ENCODE measurements at places on chromosomes 6 and 20.

- DNase-seq, result no peak
Measured at GRCh38 chr20:53439616-53440015, 154.0 kb downstream of the ZNF217 start.

- no peak for DNase-seq
Measured at GRCh38 chr6:166540631-166541331, 45.7 kb downstream of the RAMACL start.

DNA sequence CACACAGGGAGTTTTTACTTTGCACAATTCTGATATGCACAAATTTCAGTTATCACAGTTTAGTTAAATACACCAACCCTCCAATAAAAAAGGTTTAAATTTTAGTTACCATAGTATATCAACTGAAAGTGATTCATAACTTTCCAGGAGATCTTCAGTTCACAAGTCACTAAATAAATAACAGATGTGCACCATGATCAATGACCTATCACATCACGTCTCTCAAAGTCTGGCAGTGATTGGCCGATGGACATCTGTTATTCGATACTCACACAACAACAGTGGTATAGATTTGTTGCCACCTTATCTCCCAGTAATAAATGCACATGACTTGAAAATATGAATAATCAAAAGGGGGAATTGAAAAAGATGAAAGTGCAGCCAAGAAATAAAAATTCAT lies 66.8 kb upstream of the PTCHD4 start:
- no peak for DNase-seq

DNA sequence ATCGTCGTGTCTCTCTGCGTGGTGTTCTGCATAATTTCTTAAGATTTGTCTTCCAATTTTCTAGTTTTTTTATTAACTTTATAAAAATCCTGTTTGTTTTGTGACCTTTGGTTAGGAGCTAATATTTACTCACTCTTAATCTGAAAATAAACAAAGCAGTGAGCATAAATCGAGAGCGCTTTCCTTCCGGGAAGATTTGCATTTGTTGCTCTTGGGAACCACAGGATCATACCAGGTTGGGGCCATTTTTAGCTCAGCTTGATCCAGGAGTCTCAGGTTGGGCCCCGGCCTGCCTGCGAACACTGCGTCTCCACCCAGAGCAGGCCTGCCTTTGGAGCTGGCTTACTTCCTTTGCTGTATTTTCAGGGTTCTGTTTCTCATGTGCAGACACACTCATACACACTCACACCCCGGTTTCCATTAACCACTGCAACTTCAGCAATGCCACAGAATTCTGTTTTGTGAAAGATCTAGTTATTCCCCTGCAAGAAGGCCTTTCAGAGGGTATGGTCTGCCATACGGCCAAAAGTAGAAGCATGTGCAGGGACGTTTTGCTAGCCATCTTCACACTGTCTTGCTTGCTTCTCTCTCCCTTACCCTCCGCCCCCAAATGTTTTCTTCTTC lies 17.3 kb downstream of the BPHL start:
- peak; percentile 76 for DNase-seq

GRCh38 chr20:44742304-44743079 lies 3.2 kb upstream of the KCNK15 start:
- DNase-seq, result no peak

DNA sequence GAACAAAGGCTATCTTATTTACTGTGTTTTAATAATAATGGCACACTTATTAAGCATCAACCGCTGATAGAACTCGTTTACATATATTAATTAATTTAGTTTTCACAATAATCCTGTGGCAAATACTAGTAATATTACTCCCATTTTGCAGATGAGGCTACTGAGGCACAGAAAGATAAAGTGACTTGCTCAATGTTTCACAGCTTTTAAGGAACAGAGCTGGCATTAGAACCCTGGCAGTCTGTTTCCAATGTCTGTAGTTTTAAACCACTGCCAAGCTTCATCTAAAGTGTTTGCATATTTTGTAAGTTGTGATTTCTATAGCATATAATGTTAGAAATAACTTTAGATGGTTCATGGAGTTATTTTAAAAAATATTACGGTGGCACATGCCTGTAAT lies 38.4 kb upstream of the LRRC1 start:
- no peak for DNase-seq

DNA sequence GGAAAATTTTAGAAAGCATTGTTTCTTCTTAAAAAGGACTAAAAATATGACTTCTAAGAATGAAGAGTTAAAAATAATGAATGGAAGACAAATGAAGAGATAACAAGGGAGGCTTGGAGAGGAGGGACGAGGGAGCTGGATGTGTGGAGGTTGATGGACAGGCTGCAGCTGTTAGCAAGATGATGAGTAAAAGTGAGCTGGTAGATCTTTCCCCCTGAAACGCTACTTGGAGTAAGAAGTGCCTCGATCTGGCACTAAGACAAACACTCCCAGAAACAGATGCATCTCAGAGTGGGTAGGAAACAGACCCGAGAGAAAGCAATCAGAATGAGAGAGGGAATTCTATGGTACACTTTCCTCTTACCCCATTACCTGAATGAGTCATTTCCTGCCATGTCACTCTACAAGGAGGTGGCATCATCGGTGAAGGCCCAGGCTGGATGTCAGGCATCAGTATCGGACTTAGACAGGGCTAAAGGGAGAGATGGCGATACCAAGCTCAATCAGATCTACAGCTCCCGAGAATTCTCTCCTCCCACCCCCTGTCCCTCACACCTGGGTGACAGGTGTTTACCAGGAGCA lies 154.1 kb upstream of the BMP2 start:
- DNase-seq, result no peak

DNA sequence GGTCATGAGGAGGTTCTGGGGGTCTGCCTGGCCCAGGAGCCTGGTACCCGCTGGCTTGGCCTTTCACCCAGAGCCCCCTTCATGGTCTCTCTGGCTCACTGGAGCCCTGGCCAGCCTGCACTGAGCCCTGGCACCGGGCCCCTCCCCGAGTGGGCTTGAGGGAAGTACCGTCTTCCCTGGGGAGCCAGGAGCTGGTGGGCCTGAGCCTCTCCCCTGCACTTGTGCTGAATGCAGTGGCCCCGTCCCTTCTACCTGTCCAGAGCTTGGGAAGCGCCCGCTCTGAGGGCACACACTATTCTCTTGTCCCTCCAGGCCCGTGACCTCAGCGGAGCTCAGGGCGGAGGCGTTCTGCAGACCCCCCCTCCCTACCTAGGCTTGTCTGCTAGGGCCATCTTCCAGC lies 62.2 kb downstream of the TCP11 start:
- DNase-seq, result no peak

DNA sequence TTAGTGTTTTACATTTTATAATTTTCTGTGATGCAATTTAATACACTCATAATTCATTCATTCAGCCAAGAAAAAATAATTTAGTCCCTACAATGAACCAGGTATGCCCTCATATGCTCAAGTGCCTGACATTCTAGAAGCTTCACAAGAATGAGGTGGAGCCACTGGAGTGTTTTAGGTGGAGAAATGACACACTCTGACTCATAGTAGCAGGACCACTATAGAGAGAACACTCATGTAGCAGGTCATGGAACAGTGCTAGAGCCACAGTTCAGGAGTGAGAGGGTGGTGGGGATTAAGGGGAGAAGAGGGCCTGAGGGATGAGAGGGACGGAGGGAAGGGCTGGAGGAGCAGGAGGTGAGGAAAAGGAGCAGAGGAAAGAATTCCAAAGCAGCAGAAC lies 1.4 kb upstream of the HLA-G start:
- no peak for DNase-seq

GRCh38 chr6:11514672-11515071 lies 22.9 kb upstream of the TMEM170B start:
- no peak for DNase-seq

DNA sequence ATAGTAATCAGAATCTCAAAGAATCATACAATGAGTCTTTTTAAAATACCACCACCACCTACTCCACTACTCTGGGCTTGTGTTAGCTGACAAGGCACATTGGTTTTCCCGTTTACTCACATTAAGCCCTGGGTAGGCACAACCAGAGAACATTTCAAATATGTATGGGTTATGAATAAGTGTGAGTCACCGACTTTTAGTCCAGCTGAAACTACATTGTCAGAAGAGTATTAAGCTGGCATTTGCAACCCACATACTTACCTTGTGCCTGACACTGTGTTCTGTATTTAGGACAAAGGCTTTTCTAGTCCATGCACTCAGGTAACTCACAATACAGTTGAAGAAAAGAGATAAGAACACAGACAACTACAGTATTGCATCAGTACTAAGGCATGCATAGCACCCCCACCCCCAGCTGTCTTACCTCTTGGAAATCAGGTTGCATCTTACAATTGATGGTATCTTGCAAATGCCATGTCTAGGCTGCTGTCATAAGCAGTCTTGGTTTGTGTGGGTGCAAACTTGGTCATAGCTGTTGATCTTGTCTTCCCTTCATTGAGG lies 40.3 kb upstream of the AHI1 start:
- DNase-seq, result no peak

DNA sequence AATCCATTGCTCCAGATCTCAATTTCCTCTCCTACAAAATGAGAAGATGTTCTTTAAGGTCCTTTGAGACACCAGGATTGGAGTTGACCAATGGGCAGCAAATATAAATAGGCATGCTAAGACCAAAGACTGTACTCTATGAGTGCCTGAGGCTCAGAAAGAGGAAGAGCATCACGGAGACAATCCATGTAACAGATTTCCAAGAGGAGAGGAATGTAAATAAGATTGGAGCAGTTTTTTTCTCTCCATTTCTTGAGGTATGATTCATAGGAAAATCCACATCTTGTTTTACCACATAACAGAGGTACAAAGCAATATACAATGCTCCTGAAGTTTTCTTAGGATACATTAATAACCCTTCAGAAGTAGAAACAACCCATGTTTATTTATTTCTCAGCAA lies 109.8 kb downstream of the UBE3D start:
- DNase-seq, result no peak

DNA sequence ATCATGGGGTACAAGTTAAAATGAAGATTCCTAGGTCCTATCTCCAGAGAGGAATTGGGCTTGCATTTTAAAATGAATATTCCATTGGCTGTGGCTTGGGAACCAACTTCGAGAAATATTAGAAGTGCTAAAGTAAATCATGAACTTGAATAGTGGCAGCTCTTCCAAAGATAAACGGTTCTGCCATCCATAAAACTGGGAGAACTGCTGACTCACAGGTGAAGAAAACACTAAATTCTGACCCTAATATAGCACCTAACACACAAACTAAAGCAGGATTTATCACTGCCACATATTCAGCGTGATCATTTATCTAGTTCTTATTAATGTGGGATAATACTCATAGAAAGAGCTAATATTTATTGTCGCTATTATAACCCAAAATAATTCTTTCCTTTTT lies 508.1 kb upstream of the ID4 start:
- DNase-seq, result no peak

DNA sequence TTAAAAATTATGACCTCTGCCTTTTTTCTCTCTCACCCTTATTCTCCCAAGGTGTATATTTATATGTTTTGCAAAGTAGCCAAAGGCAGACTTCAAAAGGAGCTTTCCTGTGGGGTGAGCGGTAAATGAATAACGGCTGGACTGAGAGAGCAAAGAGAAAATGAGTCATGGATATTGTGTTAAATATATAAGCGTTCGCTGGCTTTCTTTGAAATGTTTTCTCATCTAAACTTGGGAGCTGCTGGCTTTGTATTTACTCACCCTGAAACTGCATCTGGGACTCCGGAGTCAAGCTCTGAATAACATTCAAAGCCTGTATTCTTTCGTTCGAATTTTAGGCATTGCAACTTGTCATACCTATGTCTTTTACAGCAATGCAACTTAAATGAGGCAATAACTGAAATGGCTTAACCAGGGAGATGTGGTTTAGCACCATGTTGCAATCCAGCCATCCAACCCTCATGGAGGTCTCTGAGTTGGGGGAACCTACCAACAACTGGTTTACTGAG lies 32.0 kb downstream of the ATXN1 start:
- no peak for DNase-seq

DNA sequence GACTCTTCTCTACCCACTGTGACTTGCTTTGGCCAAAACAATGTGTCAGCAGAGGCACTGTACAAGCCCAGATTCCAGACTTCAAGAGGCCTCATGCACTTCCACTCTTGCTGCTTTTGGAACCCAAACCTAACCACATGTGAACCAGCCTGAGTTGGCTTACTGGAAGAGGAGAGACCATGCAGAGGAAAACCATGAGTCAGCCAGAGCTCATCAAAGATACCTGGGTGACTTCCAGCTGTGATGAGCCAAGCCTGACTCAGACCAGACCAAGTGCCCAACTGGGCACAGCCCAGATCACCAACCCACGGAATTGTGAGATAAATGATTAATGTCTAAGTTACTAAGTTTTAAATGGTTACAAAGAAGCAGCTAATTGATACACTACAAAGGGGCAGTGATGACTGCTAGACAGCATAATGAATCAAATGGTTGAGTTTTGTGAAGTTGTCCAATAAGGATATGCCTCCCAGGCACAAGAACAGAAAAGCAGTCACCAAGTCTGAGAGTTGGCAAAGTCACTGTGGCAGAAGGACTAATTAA lies 16.2 kb upstream of the BEND6 start:
- no peak for DNase-seq

DNA sequence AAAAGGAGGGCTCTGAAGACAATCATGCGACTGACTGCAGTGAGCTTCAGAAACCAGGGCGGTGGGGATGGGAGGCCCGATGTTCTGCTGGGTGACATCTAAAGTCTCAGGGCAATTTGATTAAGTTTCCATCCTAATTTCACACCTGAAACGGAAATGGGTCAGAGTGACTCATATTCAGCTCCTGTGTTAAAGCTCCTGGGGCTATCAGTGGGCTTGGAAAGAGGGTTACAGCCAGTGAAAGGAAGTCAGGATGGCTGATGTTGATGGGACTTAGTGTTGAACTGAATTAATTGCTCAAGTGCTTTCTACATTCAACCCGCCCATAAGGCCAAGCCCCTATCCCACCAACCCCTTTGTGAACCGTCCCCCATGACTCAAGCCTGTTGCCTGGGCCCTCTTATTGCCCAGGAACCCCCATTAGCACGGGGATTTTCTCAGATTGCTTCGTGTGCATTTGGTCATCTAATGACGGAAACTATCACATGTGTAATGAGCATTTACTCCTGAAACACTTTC lies 47.1 kb upstream of the TBC1D7 start:
- DNase-seq, result no peak

DNA sequence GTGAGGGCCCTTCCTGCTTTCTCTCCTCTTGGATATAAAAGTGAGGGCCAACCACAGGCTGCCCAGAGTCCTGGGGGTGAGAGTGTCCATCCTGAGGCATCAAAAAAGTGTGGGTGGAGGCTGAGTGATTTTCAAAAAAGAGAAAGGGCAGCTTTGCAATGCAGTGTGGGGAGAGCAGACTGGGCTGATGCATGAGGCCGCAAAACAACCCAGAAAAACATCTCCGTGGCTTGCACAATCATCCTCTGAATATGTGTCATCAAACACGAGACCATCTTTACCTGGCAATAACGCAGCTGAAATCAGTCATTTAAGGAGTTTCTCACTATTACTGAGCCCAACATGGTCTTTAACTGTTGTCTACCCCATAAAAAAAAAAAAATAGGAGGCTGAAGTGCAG lies 191.2 kb upstream of the SOX4 start:
- no peak for DNase-seq

DNA sequence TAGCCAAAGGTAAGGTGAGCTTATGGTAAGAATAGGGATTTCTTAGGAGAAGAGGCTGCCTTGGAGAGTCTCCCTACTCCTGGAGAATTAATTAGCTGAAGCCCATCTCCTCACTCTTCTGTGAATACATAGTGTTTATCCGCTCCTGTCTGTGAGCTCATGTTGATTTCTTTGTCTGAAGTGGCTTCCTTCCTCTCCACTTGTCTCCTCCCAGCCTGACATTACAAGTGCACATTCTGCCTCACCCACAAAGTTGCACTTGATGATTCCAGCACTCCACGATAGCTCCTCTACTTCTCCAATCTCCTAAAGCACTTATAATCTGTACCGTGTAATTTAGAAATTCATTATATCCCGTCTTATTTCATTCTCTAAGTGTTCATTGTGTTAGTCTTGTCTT lies 287.2 kb downstream of the QKI start:
- no peak for DNase-seq
